ENCODE measurements at places on chromosomes 1 and 21.

DNA sequence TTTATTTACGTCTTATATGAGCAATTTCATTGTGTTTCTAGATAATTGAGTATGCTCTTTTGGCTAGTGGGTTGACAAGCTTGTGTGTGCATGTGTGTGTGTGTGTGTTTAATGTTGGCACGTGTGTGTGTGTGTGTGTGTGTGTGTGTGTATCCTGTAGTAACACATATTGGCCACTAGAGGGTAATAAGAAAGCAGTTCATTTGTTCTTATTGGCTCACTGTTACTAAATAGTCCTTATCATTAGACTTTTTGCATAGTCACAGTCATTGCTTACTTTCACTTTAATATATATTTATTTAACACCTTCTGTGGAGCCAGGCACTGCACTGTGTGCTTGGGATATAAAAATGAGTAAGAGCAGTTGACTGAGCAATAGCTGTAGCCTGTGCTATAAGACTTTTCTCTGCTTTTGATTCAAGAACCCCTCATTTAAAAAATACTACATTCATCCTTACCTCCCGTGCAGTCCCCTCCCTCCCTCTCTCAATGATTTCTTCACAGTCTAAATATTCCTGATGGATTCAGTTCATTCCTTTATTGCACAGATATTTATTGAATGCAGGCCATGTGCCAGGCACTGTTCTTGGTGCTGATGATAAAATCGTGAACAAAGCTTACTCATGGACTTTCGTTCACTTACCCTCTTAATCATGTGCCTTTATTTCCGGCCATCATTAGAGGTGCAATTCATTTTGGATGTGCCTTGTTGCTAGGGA lies 96.7 kb downstream of the DYRK1A start:
- DNase-seq = peak; percentile 63

DNA sequence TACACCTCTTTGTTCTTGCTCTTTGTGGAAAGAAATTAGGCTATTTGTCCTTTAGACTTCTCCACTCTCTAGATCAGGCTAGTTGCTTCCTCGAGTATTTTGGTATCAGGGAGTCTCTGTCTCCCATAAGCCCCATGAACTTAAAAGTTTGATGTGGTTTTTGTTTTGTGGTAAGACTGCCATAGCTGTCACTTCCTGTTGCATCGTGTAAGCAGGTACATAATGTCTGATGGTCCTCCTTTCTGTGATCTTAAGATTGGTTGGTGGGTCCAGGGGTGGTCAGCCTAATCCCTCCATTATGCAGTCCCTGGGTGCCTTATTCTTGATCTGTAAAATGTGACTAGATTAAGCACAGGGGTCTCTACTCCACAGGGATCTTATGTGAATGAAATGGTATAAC lies 23.1 kb downstream of the CD53 start:
- no peak for DNase-seq

- no peak for DNase-seq
Observed at GRCh38 chr1:43814401-43814800, 107.1 kb downstream of the ST3GAL3 start.

- peak; percentile 15 for DNase-seq
Observed at GRCh38 chr1:195766709-195767108, 841.5 kb downstream of the KCNT2 start.

GRCh38 chr1:2271841-2272655 lies 43.9 kb downstream of the SKI start:
- DNase-seq = no peak

DNA sequence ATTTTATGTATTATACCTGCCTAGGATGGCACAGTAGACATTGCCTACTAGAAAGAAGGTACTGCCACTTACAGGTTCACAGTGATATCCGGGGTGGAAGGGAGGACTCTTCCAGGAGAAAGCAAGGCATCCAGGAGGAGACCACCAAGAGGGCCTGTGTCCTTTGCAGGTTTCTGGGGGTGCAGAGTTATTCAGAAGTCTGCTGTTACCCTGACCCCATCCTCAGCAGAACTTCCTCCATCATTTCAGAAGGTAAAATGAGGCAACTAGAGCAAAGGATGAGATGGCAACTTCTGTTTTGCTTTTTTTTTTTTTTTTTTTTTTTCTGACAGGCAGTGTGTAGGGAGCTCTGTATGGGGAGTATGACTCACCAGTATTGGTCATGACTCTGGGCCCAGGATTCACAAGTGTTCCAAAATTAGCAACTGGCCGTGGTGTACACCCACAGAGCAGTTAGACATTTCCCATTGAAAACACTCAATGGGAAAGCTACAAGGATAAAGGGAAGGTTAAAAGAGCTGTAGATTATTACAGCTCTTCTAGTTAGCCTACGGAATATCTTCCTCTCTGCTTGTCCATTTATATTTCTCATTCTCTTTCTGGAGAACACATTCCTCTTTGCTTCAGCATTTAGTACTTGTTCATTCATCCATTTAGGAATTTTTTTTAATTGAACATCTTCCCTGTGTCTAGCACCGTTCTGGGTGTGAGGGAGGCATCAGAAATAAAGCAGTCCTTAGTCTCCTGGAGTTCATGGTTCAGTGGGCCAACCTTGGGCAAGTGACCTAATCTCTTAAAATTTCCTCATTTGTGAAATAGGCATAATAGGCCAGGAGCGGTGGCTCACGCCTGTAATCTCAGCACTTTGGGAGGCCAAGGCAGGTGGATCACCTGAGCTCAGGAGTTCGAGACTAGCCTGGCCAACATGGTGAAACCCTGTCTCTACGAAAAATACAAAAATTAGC lies 50.5 kb upstream of the PPP2R5A start:
- DNase-seq = peak; percentile 91

DNA sequence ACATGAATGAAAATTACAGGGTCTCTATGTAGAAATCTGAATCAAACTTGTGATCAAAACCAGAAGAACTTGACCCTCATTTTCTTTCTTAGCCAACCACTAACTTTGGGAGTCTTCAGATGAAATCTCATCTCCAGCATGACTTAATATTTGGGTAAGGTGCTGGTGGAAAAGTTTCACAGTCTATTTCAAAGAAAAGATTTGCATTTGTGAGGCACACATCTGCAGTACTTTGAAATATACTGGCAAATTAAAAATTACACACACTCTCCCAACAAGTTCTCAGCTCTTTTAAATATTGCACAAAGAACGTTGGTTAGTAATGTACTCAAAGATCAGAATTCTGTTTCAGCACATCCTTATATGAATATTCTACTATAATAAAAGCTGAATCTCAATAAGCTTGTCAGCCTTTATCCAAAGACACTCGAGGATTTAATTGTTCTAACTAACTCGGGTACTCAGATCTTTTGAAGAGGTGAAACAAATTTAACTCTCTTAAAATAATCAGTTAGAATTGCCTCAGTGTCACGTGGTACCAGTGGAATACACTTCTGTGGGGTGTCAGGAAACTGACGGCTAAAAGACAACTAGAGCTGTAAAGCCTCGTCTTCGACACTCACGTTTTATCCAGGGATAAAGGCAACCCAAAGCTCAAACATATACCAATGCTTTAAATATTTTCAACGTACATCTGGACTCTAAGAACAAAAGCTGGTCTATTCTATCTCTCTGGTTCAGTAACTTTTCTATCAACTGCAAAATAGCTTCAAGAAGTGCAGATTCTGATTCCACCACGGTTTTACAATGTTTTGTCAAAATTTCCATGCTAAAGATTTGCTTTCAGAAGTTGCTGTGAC lies 19.0 kb downstream of the SAMSN1 start:
- no peak for DNase-seq

GRCh38 chr1:246679794-246680177 lies 44.4 kb upstream of the SCCPDH start:
- no peak for DNase-seq

GRCh38 chr1:36177589-36178431 lies 21.9 kb downstream of the MAP7D1 start:
- DNase-seq = no peak

DNA sequence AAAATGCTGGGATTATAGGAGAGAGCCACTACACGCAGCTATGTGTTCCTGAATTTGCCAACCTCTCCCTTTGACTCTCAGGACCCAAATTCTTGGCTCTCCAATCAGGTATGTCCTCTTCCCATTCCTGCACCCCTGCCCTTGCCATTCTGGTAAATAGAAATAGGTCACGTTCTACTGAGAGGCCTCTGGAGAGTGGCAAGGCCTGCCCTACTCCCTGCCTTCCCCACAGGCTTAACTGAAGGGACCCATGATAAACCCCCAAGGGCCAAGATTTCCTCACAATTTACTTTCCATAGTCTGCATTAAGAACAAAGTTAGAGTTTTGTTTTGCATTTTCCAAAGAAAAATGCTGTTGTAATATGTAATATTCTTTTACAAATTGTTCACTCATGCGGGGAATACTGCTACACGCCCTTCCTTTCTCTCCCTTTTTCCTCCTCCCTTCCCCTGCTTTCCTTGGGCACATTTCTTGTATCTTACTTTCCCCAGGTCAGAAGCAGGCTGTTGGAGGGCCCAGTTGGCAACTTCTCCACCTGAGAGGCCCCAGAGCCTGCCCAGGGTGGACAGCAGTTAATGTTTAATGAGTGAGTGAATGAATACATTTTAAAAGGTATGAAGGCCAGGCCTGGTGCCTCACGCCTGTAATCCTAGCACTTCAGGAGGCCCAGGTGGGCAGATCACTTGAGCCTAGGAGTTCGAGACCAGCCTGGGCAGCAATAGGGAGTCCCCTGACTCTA lies 33.9 kb upstream of the PUM1 start:
- DNase-seq = no peak

DNA sequence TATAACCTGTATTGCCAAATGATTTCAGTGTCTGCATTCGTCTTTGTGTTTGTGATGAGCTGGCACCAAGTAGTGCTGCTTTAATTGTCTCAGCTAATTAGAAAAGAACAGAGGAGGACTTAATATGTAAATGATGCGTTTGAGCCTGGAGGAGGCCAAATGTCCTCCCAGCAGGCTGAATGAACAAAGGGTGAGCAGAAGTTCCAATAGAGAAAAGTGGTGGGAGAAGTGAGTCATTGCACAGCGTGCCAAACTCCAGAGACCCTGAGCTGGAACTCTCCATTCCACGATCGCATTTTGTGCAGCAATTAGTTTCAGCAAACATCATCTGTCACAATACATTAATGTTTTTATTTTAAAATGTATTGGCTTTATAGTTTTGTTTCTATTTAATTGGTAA lies 17.9 kb downstream of the ETV3L start:
- no peak for DNase-seq

DNA sequence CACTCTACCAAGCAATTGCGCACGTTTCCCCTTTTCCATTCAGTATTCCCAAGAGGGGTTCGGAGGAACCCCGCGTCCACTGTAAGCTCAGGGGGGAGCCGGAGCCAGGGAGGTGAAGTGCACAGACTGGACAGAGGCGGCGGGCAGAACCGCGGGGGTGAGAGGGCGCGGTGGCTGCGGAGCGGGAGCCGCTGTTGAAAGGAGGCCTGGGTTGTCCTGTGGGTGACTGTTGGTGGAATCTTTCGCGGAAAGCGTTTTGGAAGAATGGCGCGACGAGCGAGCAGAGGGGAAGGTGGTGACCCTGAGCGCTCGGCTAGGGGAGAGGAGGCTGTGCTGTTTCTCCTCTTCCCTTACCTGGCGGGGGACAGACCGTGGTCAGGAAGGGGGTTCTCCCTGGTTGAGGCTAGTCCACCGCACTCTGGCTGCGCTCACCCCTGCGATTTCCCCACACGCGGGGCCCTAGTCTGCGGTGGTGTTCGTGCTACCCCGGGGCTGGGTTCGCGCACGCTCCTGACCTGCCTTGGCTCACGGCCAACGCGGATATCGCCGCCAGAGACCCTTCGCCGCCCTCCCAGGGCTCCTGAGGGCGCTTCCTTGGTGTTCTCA lies 92.8 kb downstream of the PRKAB2 start:
- DNase-seq = no peak

GRCh38 chr1:207321790-207322645 lies 540 bp downstream of the CD55 start:
- DNase-seq = peak; percentile 51

DNA sequence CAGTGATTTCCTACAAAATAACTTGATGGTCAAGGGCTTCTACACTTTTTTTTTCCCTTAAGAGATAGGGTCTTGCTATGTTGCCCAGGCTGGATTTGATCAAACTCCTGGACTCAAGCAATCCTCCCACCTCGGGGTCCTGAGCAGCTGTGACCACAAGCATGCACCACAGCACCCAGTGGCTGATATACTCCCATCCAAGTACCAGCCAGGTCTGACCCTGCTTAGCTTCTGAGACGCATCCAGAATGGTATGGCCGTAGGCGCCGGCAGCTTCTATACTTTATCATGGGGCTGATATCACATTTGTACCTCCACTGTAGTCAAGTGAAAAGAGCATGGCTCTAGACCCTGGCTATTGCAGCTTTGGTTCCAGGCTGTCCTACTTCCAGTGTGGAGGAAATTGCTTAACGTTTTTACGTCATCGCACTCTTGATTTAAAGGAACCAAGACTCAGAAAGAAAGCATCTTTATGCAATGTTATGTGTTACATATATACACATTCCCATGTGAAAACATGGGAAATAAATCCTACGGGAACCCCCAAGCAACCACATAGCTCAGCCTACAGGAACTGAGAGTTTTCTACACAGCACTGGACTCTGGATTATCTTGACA lies 39.5 kb downstream of the PDPN start:
- DNase-seq = no peak

- DNase-seq = no peak
Observed at GRCh38 chr1:247406014-247406656, 9.8 kb upstream of the NLRP3 start.

DNA sequence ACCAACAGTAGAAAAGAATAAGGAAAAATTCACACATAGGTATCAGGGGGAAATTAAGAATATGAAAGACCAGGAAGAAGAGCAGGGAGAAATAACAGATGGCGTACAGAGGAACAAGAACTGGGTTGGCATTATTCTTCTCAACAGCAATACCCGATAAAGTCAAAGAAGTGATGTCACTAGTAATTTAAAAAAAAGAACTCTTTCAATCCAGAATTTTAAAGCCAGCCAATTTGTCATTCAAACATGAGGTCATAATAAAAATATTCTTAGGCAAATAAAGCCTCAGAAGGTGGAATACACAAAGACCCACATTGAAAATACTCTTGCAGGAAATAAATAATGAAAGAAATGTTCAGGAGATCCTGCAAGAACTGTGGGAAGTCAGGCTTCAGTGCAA lies 8.8 kb downstream of the NCMAP start:
- DNase-seq = peak; percentile 48

DNA sequence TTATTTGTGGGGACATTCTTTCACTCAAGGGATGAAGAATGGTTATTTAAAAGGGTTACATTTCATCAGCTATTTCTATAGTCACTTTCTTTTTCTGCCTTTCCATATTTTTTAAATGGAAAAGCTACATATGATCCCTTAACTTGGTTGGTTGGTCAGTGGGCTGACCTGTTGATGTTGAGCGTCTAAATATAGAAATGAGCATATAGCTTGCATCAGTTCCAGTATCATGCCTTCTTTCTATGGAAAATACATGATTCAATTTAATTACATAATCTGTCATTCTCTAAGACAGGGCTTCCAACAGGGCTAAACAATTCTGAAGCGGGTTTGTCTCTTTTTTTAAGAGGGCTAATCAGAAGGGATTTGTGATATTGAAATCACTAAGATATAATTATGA lies 40.6 kb downstream of the TYW3 start:
- no peak for DNase-seq

Measured in PC-3 (cell line).